ENCODE measurements at places on chromosomes 13 and 19.

GRCh38 chr13:114097212-114097892 is 35.1 kb downstream of the RASA3 start:
- DNase-seq: no peak

- DNase-seq: peak; percentile 21
These were observed 439 bp downstream of the DZIP1 start for GRCh38 chr13:95643936-95644598.

GRCh38 chr19:43812688-43813087 is 10.4 kb upstream of the LYPD5 start:
- no peak for DNase-seq

- no peak for DNase-seq
These were observed 19.4 kb downstream of the PLVAP start for GRCh38 chr19:17357724-17358123.

GRCh38 chr13:22049384-22049783 is 378.5 kb downstream of the FGF9 start:
- DNase-seq: no peak

DNA sequence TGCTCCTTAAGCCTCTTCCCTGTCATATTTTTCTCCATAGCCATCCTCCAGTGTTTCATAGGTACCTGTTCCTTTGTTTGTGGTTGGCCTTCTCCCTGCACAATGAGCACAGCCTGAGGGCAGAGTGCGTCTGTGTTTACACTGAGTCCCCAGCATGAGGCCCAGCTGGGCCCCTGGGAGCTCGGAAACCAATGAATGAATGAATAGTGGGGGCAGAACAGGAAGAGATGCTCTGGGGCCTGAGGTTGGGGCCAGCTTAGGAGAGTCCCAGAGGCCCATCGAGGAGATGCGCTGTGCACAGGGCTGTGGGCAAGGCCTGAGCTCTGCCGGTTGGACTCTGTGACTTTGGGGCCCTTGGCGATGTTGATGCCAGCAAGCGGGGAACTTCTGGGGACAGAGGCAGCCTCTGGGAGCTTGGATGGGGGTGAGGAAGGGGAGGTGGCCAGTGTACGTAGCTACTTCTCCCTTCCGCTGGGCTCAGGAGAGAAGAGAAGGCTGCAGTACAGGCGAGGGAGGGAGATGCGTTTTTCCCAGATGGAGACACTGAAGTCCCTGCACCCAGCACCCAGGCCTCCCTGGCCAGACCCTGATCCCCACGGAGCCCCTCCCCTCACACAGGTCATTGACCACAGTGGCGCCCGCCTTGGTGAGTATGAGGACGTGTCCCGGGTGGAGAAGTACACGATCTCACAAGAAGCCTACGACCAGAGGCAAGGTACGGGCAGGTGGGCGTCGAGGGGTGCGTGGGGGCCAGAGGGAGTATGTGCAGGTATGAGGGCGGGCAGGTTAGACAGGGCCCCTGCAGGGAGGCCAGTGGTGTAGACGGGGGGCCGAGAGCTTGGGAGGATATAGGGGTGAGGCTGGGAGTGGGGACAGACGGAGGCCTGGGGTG is 5.1 kb downstream of the TBCB start:
- DNase-seq: no peak

DNA sequence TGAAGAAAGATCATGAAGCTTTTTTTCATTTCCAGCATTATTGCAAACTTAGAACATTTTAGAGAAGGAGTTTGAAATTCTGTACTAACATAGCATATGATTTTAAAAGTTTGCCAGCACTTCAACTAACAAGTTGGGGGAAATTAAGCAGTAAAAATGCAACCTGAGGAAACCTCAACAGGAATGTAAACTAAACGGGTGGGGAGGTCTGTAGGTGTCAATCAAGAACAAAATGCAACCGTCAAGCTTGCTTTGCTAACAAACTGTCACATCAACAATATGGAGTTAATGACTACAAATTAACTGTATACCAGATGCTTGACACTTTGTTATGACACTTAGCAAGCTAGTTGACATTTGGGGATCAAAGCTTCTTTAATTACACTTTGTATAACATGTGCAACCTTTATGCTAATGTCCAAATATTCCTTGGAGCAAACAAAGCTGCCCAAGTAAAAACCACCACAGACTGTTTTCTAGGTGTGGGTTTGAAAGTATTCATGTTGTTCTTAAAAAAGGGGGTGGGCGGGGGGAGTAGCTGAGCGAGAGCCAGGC is 52.1 kb downstream of the DACH1 start:
- no peak for DNase-seq

DNA sequence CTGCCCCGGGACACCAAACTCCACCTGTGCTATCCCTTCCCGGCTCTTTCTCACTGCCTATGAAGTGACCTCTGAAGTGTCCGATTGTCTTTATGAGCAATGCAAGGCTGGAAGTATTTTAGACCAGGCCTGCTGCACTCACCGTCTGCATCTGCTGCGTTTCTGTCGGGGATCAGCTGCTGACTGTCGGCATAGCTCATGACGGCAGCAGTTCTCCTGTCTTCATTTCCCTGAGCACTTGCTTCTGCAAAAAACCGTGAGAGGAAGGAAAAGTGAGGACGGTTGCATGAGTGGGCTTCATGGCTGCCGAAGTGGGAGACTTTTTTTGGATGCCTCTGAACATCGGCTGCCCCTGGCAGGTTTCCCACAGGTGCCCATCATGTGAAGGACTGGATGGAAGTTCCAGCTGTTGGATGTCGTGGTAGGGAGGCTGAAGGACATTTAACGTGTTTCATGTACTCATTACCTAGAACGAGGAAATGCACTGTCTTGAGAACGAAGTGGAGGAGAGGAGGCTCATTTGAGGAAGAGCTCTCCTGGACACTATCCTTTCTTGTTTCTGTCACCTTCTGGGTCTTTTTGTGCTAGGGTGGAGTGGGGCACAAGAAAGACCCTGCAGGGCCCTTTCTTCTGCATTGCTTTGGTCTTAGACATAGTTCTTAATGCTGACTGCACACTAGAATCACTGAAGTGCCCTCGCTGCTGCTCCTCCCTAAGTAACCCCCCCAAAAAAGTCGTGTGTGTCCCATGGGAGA is 94.7 kb downstream of the RNASEH2B start:
- no peak for DNase-seq

- no peak for DNase-seq
These were observed 84.8 kb downstream of the PCDH17 start for GRCh38 chr13:57716295-57716694.

DNA sequence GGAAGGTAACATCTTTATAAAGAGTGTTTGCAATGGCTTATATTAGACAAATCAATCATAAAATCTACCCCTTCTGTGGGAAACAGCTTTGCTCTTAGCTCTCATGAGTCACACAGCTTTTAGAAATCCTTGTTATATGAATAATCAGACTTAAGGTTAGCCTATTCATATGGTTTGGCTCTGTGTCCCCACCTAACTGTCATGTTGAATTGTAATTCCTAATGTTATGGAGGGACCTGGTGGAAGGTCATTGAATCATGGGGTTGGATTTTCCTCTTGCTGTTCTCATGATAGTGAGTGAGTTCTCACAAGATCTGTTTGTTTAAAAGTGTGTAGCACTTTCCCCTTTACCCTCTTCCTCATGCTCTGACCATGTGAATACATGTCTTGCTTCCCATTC is 704.2 kb upstream of the KLHL1 start:
- DNase-seq: no peak

DNA sequence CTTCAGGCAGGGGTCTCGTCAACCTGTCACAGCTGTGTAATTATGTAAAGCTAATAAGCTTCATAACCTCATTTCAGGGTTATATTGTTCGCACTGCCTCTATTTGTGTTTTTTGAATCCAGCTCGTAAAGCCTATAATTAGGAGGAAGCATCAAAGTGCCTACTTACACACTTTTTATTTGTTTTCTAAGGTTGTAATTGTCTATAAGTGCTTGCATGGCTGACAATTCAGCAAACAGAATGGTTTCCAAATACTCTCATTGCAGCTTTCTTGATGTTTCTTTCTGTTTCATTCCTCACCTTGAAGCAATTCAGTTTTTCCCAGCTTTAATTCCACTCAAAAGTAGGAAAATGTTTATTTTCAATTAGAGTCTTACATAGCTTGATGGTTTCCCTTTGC is 336.3 kb downstream of the HS6ST3 start:
- DNase-seq: no peak

DNA sequence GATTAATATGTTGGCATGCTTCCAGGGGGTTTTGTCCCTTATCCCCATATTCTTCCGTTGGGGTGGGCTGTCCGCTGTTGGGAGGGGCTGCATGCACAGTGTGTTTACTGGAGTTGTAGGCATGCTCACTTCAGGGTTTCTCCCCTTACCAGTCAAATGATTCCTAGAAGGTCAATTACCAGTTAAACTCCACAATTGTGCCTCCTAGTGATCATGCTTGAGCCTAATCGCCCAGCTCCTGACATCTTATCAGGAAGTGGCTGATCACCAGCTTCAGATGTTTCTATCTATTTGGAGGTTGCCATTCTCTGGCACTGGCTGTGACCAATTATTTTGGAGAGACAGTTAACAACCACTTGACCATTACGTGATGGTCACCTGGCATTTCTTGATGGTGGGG is 1090.0 kb downstream of the SLITRK5 start:
- DNase-seq: no peak

GRCh38 chr19:289651-290371 is 1.4 kb downstream of the PLPP2 start:
- peak; percentile 39 for DNase-seq

DNA sequence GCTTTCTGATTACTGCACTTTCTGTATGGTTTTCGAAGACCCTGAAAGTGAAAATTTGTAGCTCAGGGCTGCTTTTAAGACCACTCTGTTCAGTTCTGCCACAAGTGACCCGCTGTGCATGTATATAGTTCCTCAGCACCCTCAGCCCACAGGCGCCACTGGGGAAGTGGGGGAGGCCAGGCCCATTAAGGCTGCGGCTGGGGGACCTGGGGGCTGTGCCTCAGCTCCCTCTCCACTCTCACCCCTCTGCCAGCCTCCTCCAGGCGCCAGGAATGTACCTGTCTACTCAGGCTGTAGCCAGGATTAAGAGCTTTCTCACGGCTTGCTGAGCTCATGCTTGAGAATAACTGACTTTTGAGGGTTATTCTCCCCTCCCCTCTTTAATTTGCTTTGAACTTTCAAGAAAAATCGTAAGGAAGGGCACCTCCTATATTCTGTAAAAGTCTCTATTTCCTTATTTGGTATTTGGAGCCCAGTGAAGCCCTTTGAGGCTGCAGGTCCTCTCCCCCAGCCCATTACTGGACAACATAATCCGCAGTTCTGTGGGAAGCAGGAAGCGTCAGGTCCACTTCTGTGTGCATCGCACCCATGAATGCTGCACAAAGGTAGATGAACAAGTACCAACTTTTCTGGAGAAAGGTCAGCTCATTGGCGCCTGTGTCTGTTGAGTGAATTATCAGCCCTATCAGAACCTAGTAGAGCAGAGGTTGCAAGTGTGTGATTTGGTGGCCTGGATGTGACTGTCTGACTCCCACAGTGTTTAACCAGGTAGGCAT is 29.6 kb downstream of the GJA3 start:
- no peak for DNase-seq

- no peak for DNase-seq
These were observed 40.0 kb downstream of the COL4A1 start for GRCh38 chr13:110266983-110267382.

GRCh38 chr19:46357846-46358583 is 11.1 kb downstream of the PPP5C start:
- DNase-seq: no peak

DNA sequence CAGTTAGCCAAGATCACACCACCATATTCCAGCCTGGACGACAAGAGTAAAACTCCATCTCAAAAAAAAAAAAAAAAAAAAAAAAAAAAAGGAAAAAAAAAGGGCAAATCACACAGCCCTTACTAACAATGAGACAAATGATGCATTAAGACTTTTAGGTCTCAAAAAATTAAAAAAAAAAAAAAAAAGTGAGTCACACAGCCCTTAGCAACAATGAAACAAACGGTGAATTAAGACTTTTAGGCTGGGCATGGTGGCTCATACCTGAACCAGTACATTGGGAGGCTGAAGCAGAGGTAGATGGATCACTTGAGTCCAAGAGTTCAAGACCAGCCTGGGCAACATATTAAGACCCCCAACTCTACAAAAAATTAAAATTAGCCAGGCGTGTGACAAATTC is 32.4 kb upstream of the EIF3G start:
- no peak for DNase-seq

DNA sequence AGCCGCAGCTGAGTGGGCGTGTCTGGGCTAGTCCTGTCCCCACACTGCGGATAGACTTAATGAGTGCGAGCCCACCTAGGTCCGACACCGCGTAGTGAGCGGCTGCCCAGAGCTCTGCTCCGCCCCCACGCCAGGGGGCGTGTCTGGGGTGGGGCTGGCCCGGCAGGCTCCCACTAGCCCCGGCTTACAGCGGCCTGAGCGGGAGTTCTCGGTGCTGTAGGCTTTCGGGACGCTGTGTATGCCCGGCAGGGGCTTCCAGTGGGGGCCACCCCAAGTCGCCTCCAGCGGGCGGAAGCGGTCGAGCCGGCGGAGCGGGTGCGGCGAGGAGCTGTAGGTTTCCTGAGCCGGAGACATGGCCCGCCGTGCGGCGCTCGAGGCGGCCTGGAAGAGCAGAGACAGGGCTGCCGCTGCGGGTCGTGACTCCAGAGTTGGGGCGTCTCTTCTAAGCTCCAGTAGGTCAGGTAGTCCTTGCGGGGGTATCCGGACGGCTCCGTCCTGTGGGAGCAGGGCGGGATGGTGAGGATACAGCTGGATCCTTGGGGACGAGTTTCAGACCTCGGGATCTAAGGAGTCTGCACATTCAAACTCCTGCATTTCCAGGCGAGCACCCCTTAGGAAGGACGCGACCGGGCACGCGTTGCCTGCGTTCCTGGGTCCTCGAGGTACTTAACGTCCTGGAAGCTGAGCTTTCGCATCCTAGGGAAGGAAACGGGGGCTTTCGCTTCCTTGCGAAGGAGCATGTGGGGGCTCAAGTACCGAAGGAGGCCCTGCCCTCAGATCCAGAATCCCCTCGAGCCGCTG is 1.2 kb downstream of the CGB7 start:
- peak; percentile 74 for DNase-seq

GRCh38 chr19:10228920-10229319 is 2.2 kb downstream of the S1PR2 start:
- peak; percentile 76 for DNase-seq

DNA sequence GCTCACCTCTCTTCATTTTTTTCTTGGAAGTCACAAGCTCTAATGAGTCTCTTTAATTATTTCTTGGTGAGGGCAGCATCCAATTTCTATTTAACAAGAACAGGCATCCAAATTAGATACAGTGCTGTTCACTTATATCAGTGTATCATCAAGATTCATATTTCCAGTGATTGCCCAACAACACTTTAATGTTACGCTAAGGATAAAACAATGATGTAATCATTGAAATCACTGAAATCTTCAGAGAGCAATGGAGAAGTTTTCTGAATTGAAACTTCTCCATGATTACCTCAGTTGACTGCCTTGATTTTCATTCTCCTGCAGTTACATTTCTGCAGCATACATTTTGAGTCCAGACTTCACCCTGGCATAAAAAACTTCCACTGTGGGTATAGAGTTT is 17.1 kb upstream of the LRCH1 start:
- DNase-seq: no peak
